Activated T-helper 9 cell treated with anti-CD3 and anti-CD28 coated beads, Interleukin-2, amount 50 U/mL, for 16 hours (primary cell): ENCODE measurements at places on chromosomes 7 and 10.

DNA sequence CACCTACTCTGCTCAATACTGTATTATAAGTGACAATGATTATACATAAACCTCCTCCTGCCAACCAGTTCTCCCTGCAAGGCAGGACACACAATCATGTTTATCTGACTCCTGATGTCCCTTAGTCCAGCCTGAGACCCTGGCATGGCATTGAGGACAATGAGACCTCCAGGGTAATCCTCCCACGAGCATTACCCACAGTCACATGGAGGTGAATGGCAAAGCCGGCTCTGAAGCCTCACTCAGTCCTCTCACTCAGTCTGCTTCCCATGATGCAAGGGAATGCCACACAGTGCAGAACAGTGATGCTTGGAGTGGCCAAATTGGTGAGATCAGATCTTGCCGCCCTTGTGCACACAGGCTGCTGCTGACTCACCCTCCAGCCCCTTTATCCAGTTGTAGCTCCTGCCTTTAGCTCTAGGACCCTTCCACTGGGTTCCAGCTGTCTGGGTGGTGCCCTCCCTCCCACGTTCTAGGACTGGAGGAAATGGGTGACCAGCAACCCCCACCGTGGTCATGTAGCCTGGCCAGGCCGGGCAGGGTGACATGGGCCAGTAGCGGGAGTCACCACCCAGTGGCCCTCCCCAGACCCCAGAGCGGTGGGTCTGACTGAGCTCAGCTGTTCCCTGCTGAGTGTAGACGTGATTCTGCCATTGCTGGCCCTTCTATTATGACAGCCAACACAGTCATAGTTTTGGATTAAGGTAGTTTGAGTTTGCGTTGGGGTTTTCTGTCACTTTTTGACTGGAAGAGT, 5.5 kb upstream of the ADCY1 start:
- no peak for DNase-seq

GRCh38 chr10:62302760-62303159, 34.1 kb upstream of the RTKN2 start:
- no peak for DNase-seq

GRCh38 chr10:536371-536925, 153.0 kb downstream of the DIP2C start:
- DNase-seq, result no peak

GRCh38 chr10:7932301-7933036, 114.2 kb downstream of the TAF3 start:
- DNase-seq, result no peak

- no peak for DNase-seq
Measured at GRCh38 chr10:54094321-54094720, 706.7 kb downstream of the PCDH15 start.

GRCh38 chr10:127527891-127528290, 21.2 kb upstream of the NPS start:
- no peak for DNase-seq

DNA sequence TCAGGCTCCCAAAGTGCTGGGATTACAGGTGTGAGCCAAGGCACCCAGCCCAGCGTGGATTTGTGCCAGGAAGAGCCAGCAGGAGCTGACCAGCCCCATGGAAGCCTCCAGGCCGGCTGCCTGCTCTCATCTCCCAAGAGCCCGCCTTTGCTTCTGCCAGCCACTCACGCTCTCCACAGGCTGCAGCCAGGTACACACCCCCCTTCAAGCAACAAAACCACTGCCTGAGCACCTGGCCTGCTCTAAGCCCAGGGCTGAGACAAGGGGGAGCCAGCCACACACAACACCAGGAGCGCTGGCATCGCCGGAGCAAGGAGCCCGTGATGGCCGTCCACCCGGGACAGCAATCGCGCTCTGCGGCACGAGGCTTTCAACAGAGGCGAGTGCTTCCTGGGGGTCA, 34.5 kb downstream of the MAD1L1 start:
- DNase-seq, result no peak

DNA sequence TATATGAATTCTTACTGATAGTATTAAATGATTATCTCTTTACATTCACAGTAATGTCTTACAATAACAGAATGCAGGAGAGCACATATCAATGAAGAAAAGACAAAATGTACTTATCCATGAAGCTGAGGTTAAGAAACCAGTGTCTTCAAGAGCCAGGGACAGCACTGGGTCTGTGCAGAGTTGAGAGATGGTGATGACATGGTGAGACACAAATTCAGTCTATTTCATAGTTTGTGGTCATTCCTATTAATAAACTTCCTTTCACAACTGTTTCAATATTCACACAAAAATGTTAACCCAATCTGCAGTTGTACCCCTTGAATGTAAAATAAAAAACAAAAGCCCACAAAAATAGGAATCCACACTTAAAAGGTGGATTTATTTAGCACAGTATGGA, 5.3 kb upstream of the MAGI2 start:
- DNase-seq, result no peak
